A172 (cell line): ENCODE measurements at places on chromosomes 7 and 10.

- DNase-seq: no peak
Observed at GRCh38 chr10:48503293-48503911, 101.5 kb downstream of the ARHGAP22 start.

DNA sequence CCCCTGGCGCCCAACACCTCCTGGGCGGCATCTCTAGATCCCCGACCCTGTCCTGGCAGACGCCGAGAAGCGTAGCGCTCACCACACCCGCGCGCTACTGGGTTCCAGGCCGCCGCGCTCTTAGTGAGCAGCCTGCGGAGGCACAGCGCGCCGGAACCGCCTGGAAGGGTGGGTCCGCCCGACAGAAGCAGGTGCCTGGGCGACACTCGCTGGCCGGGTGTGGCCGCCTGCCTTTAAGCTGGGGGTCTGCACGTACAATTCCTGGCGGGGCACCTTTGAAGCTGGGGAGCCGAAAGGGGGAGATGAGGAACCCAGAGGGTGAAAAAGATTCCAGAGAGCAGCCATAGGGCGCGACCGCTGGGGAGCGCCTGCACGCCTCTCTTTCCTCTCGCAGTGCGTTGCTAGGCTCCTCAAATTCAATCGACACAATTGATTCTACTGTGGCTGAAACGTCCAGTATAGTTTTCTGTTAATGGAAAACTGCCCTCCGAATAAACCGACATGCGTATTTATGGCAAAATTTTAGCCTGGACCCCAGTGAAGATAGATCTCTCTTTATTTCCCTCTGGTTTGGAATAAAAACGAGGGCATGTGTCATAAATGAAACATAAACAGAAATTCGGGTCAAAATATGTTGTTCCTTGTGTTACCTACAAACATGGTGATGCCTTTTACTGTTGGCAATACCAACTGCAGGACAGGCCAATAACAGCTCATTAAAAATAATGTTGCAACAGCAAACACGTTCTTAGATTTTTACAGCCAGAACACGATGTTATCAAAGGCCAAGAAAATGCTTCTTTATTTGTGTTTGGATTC lies 4.6 kb downstream of the HMX3 start:
- no peak for DNase-seq

DNA sequence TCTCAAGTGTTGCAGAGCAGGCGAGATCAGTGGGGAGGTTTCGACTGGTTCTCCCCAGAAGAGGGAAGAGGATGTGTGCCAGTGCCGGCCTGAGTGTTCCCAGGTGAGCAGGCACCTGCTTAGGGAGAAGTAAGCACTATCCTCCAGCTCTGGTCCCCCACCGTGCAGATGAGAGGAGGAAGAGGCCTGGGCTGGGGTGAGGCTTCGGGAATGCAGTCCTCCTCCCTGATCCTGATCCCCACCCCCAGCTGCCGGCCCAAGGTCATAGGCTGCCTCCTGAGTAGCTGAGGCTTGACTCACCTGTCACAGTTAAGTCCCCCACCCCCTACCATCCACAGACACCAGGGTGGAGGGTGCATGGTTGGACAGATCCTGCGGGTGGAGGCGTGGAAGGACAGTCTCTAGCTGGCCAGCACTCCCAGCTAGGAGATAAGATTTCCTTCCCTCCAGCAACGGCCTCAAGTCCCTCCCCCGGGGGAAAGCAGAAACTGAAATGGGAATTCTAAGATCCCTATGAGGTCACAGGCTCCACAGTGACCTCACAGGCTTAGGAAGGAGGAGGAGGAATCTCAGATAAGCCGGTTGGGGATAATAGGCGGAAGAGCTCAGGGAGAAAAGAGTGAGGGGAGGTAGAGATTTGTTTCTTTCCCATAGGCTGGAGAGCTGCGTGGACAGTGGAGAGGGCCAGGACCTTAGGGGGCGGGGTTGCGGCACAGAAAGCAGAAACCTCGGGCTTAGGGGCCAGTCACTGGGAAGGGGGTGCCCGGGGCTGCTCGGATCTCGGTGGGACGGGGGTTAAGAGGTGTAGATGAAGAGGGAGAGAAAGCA lies 1.0 kb downstream of the LRCH4 start:
- DNase-seq: peak; percentile 77

DNA sequence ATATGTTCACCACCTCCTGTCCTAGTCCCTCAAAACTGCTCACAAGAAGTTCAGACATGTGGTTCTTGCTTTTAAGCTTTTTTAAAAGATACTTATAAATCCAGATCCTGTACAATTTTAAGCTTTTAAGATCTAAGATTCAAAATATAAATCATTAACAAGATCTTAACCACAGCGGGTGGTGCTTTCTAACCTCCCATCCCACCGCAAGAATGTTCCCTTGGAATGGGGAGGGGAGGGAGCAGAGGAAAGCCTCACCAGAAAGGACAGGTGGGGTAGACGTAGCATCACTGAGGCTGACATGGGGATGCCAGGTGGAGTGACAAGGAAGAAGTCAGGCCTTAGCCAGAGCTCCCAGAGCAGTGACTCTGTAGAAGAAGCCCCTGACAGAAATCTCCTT lies 133.5 kb downstream of the C1GALT1 start:
- no peak for DNase-seq

DNA sequence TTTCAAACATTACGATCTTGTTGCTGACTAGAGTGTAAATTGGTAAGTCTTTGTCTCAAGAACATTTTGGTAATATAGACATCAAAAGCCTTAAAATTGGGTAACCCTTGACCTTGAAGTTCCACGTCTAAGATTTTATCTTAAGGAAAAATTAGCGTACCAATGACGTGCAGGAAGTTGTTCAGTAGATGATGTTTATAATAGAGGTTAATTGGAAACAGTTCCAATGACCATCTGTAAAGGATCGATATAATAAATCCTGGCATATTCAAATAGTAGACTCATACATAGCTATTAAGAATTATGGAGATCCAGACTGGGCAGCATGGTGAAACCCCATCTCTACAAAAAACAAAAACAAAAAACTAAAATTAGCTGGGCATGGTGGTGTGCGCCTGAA lies 20.5 kb downstream of the GRK5 start:
- DNase-seq: no peak

- peak; percentile 16 for DNase-seq
Observed at GRCh38 chr7:108114117-108114841, 15.9 kb downstream of the LAMB4 start.
